ENCODE measurements at places on chromosomes 4 and X.
A peak's percentile ranks its signal among the peaks of the same experiment; 100 is the strongest.

DNA sequence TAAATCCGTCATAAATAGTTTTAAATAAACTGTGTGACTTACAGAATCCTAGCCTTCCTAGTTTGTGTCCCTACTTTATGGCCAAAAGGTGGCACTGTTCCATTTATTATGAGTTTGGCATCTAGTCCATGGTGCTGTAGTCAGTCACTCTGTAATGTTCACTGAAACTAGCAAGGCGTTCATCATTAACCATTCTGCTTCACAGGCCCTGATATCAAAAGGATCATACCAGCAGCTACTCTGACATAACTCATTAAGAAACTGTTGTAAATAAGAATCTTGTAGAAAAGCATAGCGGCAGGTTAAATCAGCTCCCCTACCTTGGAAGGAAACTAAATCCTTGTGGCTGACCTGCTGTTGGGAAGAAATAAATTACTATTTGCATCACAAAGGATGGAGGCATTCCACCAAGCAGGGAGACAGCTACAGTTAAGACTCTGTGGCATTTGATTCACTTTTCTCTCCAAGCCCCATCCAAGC lies 919.6 kb upstream of the DIAPH2 start:
- peak; percentile 31 for DNase-seq

DNA sequence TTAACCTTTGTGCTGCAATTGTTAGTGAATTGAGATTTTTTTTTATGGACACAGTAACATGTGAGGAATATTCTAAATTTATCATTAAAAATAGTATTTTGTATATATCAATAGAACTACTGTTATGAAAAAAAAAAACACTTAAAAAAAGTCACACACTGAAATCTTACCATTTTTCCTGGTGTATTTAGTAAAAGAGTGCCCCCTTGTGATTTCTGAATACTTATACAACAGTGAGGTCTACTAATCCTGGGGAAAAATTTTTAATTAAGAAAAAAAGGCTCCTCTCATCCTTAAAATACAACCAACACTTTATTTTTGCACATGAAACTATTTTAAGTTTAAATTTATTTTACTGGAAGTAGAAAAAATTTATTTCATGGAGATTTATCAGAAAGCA lies 56.4 kb upstream of the SPOCK3 start:
- DNase-seq: no peak

DNA sequence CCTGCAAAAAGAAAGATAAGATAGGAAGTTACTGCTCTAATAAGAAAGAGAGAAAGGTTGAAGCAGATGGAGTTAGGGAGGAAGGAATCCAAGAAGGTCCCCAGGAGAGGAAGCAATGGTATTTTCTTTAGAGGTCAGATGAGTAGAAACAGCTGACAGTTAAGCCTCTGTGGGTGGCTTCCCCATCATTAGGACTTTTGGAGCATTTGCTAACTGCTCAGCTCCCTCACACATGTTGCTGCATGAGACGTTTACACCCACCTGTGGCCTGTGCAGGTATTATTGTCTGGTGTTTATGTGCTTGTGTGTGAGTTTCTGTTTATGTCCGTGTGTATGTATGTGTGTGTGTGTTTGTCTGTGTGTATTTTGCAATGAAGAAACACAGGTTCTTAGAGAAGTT lies 346.8 kb downstream of the RAB28 start:
- DNase-seq: no peak

- DNase-seq: no peak
Measured at GRCh38 chrX:54045563-54046228, 1.4 kb upstream of the PHF8 start.

- peak; percentile 54 for DNase-seq
Measured at GRCh38 chrX:40171513-40172400, 74.0 kb upstream of the BCOR start.

DNA sequence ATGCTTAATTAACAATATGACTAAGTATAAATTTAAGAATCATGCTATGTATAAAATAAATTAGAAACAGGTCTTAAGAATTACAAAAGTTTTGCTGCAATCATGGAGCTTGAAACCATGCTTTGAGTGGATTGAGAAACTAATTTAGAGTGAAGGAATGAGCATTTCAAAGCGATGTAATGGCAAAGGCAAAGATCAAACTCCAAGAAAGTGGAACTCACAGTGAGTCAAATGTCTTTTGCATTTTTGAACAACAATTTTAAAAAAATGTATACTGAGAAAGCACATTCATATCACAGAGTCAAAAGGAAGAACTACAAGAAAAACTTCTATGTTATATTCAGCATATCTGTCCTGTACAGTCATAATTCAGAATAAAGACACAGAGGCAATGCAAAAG lies 6.6 kb downstream of the GPRIN3 start:
- DNase-seq: peak; percentile 39

DNA sequence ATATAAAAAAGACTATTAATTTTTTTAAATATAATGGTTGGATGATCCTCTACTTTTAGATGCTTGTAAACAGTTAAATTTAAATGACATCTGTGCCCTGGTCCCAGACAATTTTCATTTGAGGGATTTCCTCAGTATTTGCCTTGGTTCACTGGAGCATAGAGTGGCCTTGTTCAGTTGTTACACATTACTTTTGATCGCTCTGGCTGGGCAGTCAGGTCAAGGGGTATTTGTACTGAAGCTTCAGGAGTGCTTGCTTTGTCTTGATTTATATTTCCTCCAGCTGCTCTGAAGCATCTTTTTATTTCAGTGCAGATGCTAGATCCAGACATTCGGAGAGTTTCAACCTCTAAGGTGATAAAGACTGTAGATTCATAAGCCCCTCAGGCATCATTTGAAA lies 50.0 kb downstream of the COMMD8 start:
- DNase-seq: no peak

DNA sequence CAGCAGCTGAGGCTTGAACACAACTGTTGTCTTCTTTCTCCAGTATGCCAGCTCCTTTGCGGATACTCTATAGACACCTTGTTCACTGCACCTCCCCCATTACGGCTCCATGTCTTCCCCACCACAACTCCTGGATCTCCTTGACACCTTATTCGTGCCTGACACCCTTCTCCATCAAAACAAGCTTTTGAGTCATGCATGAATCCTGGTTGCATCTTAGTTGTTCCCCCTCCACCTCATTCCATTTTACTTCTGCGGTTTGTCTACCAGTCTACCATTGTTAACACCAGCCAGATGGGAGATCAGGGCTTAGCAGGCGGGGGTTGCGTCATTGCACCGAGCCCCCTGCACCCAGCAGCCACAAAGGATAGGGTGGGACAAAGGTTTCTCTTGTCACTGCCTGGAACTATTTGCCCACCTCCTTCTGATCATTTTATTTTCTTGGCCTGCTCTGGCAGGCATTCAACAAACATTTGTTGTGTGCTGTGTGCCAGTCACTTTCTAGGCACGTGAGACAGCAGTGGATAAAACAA lies 2.0 kb upstream of the CDK16 start:
- DNase-seq: no peak

DNA sequence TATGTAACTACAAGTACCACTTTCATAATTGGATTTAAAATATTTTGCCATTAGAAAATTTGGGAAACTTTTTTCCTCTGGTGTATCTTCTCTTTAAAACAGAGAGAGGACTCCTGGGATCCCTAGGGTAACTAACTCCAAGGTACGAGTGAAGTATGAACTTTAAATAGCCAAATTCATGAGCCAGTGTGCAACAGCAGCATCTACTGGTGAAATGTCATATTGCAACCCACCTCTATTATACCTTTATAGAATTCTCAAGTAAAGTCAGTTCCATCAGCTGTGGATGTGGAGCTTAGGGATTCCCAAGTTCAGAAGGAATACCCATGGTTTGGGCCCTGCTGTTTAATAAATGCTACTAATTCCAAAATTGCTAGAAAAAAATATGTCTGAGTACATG lies 282.7 kb upstream of the TAPT1 start:
- DNase-seq: no peak

GRCh38 chr4:142781114-142781513 lies 65.0 kb downstream of the INPP4B start:
- no peak for DNase-seq

DNA sequence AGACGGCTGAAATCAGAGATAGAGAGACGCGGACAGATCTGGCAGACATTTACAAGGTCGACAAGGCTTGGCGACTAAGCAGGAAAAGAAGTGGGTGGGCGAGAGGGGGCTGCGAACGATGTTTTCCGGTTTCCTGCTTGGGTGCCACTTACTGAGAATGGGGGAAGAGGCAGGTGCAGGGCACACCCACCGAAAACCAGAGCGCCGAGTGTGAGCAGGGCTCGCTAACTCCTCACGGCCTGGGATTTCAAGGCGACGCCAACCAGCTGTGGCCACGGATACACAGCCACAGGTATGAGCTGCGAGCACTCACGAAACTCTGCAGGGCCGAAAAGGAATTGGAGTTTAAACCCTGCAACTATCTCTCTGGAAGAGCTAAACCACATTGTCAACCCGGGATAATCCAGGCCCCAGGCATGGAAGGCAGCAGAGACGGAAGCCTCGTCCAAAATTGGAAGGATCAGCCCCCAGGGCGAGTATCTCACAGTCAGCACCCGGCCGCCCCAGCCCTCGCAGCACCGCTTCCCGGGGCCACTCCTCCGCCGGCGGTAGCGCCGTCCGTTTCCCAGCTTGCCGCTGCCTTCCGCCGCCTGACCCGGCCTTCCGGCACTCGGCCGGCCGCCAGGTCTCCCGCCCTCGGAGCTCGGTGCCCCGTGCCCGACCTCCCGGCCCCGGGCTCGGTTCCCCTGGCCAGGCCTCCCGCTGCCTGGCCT lies 778 bp downstream of the CASP3 start:
- DNase-seq: peak; percentile 50

- no peak for DNase-seq
Measured at GRCh38 chr4:83964996-83965541, 429.2 kb downstream of the GPAT3 start.

DNA sequence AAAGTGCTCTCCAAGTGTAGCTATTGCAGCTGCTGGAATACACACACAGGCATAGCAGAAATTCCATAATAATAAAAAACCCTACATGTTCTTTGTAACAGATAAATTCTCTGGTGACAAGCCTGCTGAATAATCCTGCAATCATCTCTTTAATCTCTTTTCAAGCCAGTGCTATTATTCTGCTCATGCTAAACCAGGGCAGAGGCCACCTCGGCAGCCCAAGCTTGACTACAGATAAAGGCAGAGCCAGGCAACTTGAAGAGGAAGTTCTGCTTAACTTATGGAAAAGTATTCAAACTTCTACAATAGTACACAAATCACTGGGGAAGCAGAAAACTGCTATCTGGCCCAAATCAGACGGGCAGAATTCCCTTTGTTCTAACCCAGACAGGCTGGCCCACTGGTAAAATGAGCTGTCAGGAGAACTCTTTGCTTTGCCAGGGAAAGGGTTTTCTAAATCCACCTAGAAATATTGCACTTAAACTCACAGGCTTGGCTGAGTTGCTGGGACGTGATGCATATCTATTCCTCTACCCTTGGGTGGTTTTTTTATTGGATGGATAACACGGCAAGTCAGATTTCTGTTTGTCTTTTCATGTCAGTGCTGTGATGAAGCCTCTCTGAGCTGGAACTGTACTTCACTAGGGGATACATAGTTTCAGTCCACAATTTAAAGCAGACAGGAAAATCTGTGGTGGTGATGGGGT lies 70.5 kb downstream of the GATB start:
- DNase-seq: peak; percentile 36

- peak; percentile 30 for DNase-seq
Measured at GRCh38 chr4:118776157-118776954, 59.6 kb downstream of the SEC24D start.

DNA sequence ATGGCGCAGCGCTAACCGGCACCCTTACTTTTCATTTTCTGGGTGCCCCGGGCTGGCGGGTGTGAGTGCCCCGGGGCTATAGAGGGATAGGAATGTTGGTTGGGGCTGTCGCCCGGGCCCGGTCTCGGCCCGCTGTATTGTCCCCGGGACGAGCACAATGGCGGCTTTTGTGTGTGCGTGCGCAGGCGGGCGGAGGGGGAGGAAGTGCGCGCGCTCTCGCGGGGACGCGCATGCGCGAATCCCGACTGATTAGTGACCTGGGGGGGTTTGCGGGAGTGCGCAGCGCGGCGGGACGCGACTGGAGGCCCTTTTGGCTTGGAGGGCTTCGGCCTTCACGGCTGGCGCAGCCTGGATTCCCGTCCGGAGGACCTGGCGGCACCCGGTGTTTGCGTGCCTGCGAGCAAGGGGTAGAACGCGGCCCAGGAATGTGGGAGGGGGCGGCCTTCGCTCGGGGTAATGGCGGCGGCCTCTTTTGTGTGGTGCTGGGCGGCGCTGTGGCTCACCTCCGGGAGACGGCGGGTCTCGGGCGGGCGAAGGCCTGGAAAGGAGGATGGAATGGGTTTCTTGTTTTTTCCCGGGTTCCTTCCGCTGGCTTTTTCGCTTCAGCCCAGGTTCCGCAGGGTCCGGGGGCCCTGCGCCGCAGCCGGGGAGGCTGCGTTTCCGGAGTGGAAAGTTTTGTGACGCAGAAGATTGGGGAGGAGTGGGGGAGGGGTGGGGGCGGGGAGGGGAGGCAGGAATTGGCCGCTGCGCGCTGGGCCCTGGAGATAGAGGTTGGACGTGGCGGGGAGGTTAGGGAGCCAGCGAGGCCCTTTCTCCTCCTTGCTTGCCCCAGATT lies 618 bp downstream of the DDX3X start:
- peak; percentile 70 for DNase-seq

DNA sequence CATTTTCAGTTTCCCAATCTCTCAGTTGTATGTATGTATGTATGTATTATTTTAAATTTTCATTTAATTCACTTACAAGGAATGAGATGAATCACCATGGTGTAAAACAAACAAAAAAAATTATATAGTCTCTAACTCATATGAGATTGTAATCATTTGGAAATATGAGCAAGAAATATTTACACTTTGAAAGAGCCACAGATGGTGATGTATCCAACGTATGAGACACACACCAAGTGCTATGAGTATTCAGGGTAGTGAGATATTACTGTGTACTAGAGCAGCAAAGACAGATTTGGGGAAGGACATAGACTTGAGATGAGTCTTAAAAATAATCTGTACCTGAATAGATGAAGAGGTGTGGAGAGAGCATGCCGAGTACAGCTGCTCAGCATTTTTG lies 1154.4 kb downstream of the RAPGEF2 start:
- no peak for DNase-seq

GRCh38 chr4:98608356-98608755 lies 50.1 kb downstream of the TSPAN5 start:
- DNase-seq: no peak

GRCh38 chr4:70759627-70760026 lies 37.9 kb downstream of the RUFY3 start:
- DNase-seq: no peak

GRCh38 chrX:111375747-111376146 lies 36.2 kb downstream of the DCX start:
- DNase-seq: no peak

DNA sequence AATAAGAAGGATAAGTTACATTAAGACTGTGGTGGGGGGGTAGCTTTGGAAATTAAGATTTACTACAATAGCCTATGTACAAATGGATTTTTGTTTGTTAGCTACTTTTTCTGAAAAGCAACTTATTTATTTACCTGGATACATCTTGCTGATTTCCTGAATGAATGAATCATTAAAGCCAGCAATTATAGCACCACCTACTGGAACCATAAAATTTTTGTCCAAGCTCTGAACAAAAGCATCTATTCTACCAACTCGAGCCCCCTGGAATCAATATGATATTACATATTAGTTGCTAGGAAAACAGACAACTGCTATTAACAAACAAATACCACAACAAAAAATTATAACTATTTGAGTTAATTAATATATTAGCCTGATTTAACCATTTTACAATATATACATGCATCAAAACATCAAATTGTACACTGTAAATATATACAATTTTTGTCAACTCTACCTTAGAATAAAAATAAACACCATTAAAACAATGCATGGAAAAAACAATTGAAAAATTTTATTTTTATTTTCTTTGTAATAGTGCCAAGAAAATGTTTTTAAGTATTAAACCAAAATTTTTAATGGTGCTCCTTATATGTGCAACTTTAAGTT lies 15.3 kb downstream of the SEPSECS start:
- DNase-seq: peak; percentile 10

All from fibroblast of gingiva (primary cell).